CD4-positive, alpha-beta T cell treated with Interleukin-4 for 4 hours (primary cell): ENCODE measurements at places on chromosomes 16 and 17.
A peak's percentile ranks its signal among the peaks of the same experiment; 100 is the strongest.

- no peak for DNase-seq
Measured at GRCh38 chr16:82947698-82948097, 320.9 kb downstream of the CDH13 start.

GRCh38 chr17:74181341-74181740 lies 22.1 kb upstream of the RPL38 start:
- no peak for DNase-seq

GRCh38 chr16:77969861-77970260 lies 52.5 kb upstream of the CLEC3A start:
- DNase-seq, result no peak

DNA sequence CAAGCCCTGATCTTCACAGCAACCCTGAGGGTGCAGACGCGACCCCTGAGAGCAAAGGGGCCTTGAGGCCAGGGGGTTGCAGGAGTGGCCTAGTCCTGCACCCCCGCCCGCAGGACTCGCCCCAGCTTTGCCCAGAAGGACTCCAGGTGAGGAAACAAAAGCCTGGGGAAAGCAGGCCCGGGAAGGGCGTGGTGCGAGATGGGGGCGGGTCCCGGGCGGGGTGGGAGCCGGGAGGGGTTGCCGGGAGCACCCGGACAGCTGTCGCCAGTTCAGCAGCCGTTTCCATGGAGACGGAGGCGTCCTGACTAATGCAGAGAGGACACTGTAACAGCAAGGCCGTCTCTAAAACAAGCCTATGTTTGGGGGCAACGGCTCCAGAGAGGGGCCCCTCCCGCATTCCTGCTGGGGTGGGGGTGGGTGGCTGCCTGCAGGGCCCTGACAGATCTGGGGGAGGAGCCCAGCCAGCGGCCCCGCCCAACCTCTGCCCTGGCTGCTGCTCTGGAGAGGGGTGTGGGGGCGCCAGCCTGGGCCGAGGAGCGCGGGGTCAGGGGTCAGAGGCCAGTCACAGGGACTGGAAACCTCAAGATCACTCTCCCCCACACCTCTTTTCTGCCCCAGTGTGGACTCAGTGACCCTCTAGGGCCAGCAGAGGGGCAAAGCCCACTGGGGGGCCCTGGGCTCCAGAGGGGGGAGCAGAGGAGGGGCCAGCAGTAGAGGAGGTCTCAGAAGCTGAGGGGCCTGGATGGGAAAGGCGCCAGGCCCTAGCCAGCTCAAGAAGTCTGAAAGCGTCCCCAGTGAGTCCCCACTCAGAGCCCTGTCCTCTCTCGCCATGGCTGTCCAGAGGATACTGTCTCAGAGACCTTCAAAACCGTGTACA lies 3.1 kb upstream of the TPPP3 start:
- DNase-seq, result no peak

DNA sequence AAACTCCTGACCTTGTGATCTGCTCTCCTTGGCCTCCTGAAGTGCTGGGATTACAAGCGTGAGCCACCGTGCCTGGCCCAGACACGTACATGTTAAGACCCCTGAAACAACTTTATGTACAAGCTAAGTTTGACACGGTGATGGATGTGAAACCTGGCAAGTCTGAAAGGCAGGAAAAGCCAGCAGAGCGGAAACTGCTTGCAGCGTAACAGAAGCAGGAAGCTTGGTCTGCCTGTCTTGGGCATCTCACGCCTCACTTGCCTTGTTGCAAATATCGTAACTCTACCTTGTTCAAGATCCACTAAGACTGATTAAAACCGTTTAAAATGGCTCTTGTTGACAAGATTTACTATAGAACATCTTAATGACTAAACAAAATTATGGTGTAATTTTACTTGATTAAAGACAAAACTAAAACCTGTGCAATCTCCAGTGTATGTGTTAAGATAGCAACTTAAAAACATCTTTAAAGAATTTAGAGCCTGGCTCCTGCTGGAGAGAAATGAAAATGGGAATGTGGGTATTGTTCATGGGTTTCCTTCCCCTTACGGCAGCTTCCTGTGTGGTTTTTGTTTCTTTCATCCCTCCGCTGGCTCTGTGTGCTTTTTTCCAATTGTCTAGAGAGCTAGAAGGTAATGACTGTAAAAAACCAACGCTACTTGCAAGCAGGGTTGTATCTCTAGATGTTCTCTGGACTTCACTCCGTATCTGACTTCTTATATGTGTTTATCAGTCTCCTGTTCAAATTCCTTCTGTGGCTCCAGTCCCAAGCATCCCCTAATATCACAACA lies 477.6 kb downstream of the XYLT1 start:
- peak; percentile 8 for DNase-seq
